ENCODE measurements at places on chromosomes 1 and 21. TPM values are rescaled to one million over a fixed set of nuclear protein-coding genes. Genes with fewer than 3 reads are reported as not detected.

DNA sequence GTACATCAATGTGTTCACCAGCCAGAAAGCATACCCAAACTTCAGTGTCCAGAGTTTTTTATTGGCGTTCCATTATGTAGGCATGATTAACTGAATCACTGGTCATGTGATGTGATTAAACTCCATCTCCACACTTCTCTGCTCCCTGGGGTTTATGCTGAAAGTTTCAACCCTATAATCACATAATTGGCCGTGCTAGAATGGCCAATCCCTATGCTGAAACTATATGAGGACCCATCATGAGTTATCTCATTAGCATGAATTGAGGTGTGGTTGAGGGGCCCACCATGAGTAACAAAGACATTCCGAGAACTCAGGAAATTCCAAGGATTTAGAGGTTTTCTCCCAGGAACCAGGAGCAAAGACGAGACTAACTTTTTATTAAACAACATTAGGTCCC is 31.8 kb upstream of the FBXO28 start:
- DNase-seq: no peak

The SYT2 gene
- total RNA-seq: under 0.01 TPM

GRCh38 chr21:14870853-14871149 is 194.0 kb downstream of the NRIP1 start:
- no peak for DNase-seq

DNA sequence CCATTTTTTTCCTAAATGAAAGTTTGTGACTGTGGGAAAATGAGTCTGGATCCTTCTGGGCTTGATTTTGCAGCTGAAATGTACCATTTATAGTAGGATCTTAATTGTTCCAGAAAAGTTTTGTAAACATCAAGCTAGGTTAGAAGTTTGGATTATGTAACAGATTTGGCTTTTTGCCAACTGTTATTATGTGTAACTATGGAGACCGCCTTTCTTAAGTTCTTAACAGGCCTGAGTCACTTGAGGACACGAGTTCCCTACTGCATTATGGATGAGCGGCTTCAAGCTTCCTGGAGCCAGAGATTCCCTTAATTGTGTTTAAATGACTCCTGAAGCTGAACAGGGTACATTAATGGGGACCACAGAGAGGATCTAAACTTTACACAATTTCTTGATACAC is 22.2 kb downstream of the SLC25A33 start:
- peak; percentile 93 for DNase-seq

DNA sequence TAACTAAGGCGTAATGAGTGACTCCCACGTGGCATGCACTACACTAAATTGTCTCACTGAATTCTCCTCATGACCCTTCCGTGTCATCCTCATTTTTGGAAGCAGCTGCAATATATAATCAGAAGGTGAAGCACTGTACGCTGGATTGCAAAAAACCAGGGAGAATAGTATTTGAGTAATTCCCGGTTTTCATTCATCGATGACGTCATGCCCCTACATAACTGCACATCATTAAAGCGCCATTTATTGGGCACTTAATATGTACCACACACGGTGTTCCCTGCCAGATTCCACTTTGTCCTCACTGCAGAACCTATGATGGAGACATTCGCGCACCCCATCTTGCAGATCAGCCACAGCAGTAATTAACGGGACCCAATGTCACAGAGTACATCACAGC is 41.0 kb downstream of the DHRS3 start:
- DNase-seq: no peak

DNA sequence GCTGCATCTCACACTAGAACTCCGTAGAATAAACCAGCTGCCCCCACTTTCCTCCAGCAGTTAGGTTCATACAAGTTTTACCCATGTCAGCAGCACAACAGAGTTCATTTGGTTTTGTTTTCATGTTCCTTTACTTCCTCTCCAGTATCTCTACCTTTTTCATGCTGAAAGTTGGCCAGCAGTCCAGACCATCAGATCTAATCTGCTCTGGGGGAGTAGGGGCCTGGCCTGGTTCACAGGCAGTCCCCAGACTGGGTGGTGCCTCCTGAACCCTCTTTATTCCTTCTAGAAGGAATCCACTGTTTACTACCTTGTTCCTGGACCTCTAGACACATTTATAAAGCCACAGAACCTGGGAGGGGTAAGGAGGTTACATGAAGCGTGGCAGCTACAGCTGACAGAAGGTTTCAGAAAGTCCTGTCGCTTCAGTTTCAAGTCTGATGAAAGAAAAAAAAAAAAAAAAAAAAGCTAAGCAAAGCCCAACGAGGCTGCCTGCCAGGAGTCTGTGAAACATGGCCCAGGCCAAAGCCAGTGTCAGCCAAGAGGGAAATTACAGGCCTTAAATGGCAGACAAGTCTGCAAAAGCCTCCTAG is 184.6 kb upstream of the JUN start:
- no peak for DNase-seq

GRCh38 chr1:177255411-177255810 is 84.7 kb downstream of the BRINP2 start:
- peak; percentile 99 for DNase-seq

DNA sequence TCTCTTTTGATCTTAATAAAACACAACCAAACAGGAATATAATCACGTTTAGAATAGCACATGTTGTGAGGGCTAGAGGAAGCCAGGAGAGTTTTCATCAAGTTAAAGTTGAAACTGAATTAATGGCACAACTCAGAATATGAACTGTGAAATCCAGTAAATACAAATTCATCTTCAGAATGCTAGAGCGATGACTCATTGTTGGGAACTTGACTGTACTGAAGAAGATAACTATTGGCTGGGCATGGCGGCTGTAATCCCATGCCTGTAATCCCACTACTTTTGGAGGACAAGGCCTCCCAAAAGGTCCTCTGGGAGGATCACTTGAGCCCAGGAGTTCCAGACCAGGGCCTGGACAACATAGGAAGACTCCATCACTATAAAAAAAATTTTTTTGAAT is 8.8 kb downstream of the SYF2 start:
- peak; percentile 28 for DNase-seq

The PEF1 gene
- 95.2 TPM for total RNA-seq

- DNase-seq: no peak
Observed at GRCh38 chr1:208581667-208582066, 337.5 kb upstream of the PLXNA2 start.

DNA sequence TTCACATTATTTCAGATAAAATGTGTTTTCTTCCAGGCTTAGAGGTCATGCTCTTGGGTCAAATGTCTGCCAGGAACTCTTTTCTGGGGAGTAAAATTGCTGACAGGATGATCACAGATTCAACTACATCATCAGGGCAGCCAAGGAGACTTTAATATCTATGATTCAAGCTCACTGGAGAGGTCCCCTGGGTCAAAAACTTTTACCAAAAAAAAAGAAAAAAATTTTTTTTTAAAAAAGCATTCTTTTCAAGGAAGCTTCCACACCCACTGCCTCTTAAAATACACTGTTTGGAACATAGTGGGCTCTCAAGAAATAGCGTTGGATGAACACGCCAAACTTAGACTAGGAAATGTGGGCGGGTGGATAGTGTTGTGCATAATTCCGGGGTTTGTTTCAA is 81.3 kb downstream of the TIAM1 start:
- DNase-seq: no peak

The ZC3H12A gene
- total RNA-seq: 24.2 TPM

The CYB5RL gene
- 3.9 TPM for total RNA-seq

DNA sequence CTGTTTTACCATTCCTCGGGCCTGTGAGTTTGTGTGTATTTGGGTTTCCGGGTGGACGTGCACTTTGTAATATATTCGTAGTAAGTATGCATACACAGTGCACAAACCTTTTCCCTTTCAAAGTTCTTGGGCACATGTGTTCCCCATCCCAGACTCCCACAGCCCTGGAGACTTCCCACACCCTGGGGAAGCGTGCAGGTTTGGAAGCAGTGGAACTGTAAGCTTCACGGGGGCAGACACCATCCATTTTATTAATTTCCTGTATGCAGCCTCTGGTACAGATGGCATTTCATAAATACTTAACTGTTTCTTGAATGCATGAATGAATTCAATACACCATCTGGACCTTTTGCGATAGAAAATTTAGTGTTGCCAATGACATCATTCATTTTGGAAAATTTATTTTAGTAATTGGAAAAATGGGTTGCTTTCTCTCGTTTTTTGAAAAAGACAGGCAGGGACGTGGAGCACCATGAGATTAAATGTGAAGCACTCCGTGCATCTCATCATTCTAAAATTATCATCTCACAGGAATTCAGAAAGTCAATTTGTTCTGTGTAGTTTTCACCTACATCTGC is 10.8 kb downstream of the ETS2 start:
- no peak for DNase-seq

DNA sequence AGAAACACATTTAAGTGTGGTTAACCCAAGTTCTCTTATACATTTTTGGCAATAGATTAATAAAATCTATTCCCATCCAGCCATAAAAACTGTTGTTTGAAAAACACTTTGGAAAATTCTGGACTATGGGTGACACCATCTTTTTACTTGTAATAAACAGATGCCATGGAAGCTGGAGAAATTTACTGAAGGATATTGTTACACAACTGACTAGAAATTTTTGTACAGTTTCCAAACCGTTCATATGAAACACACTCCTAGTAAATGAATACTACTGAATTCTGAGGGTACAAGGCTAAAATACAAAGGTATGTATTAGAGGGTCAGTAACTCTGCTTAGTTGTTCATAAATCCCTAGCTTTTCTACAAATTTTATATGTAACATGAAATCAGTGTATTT is 48.7 kb downstream of the TRIM33 start:
- DNase-seq: no peak

DNA sequence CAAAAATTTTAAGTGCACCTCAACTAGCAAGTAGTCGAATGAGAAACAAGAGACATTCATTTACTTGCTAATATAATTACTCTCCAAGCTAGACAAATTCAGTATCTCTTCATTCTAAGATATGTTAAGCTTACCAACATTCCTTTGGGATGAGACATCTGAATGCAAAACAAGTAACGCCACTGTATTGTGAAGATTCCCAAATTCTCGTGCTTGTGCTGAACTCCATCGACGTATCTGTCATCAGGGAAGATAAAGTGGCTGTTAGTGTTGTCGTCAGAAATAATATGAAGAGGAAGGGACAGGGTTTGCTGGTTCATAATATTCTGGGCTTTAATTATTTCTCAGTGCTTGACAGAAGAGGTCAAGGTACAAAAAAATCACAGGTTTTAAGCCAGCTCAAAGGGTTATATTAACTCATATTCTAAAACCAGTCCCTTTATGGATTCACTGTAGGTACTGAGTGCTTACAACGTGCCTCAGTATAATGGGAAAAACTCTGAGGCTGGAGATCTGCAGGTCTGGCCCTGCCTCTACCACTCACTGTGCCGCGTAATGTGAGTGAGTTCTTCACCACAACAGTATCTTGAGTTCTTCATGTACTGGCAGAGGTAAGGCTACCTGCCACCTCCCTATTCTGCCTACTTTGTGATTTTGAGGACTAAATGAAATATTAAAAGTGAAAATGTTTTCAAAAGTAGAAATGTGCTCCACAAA is 42.0 kb downstream of the PCSK9 start:
- DNase-seq: peak; percentile 43

- peak; percentile 14 for DNase-seq
Observed at GRCh38 chr1:16921391-16922185, at the start of gene CROCC. Gene CROCC (plus strand): TSS chr1:16921931. CDS start chr1:16922019, 88 bp downstream.

DNA sequence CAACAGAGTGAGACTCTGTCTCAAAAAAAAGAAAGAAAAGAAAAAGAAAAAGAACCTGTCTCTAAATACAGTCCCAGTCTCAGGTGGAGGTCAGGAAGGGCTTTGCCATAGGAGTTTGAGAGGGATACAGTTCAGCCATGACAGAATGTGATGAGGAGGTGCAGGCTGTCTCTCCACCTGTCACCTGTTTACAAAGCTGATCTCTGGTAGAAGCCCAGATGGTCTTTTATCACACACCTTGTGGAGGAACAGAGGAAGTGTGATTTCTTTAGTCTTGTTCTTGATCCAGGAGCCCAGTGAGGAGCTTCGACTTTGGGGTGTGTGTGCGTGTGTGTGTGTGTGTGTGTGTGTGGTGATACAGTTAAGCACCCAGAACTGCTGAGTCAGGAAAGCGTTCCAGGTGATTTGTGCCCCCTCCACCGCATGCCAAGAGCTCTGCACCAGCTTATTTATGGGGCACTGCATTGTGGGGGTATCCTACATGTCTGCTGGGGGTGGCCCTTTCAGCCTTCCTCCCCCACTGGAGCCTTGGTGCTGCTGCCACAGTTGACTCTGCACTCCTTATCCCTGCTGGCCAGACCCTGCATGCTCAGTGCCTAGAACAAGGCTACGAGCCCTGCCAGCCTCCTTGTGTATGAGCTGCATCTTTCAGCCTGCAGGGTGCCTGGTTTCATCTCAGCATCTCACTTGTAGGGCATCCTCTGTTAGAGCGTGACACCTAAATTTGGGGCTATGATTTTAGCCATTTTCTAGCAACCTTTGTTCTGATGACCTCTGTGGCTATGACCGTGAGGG is 19.3 kb downstream of the DOP1B start:
- no peak for DNase-seq
